ENCODE measurements at places on chromosomes 16 and 17. TPM values are rescaled to one million over a fixed set of nuclear protein-coding genes. Genes with fewer than 3 reads are reported as not detected.

The SPN gene
- polyA plus RNA-seq = 42.4 TPM

The TBC1D26 gene
- polyA plus RNA-seq = not detected

The DYNLL2 gene
- polyA plus RNA-seq = 0.42 TPM

DNA sequence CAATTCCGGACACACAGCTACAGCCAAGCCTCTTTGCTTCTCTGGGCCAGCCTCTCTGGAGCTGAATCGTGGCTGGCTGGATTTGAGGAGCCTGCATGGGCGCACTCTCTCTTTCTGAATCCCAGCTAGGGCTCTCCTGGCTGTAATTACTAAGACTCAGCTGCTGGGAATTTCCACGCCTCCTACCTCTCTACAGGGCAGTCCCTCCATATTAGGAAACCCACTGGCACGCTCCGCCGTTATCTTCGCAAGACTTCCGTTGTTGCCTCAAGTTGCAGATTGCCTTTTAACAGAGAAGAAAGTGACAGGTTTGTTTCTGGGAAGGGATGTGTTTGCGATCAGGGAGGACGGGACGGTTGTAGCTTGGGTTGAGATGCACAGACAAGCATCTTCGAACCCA is 188.4 kb upstream of the NLRP1 start:
- no peak for DNase-seq

The OXLD1 gene
- 51.8 TPM for polyA plus RNA-seq

GRCh38 chr17:7781429-7781828 is 52.6 kb upstream of the KDM6B start:
- DNase-seq = no peak

- DNase-seq = no peak
Observed at GRCh38 chr17:51142597-51142996, 10.8 kb upstream of the NME1 start.

The TNFSF13 gene
- 491 TPM for polyA plus RNA-seq

- DNase-seq = no peak
Observed at GRCh38 chr16:66247516-66248481, 118.7 kb upstream of the CDH5 start.

- DNase-seq = no peak
Observed at GRCh38 chr17:77006971-77007649, 133.7 kb upstream of the SEC14L1 start.

- DNase-seq = no peak
Observed at GRCh38 chr17:15087946-15088345, 177.2 kb downstream of the PMP22 start.

- no peak for DNase-seq
Observed at GRCh38 chr16:58938811-58939210, 204.7 kb upstream of the GOT2 start.

DNA sequence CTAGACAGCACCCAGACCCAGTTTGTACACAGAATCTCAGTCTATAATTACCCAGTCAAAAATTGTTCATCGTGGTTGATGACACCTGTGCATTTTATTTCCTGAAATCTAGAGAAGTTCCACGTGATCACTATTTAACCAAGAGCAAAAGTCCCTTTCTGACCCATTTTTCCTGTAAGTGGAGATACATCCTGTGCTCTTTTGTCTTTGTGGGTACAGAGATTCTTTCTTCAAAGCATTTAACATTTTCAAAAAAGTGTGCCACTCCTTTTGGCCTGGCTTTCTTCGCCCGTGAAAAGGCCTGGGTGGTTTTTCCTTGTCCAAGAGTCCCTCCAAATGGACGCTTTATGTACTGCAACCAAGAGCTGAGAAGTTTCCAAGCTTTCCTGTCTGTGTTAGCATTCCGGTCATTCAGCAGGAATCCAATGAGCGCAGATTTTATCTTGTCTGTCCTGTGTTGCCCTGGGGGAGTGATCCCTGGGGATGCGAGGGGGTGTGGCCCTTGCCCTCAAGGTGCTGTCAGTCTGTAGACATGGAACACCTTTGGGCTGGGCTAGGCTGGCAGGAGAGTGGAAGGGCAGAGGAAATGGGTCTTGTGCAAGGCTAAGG is 161.1 kb upstream of the CACNG5 start:
- DNase-seq = no peak

The CALB2 gene
- polyA plus RNA-seq = not detected

DNA sequence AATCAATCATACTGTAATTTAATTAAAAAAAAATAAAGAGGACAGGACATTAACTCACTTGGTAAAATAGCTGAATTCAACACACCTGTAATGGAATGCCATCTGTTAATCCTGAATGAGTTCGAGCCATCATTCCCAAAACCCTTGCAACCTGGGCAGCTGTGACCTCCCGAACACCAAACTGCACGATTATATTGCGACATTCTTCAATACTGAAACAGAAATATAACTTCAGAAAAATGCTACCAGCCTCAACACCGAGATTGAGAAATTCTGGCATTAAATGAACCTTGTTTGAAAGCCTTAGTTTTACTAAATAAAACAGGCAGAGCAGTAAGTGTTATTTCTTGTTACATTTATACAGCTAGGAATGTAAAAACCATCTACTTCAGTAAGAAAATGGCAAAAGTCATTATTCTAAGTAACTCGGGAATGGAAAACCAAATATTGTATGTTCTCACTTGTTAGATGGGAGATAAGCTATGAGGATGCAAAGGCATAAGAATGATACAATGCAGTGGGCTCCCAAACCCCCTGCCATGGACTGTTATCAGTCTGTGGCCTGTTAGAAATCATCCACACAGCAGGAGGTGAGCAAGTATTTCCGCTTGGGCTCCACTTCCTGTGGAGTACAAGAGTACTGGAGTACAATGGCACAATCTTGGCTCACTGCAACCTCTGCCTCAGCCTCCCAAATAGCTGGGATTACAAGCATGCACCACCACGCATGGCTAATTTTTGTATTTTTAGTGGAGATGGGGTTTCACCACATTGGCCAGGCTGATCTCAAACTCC is 46.5 kb downstream of the CNOT1 start:
- DNase-seq = no peak

The CDK10 gene
- polyA plus RNA-seq = 107 TPM

DNA sequence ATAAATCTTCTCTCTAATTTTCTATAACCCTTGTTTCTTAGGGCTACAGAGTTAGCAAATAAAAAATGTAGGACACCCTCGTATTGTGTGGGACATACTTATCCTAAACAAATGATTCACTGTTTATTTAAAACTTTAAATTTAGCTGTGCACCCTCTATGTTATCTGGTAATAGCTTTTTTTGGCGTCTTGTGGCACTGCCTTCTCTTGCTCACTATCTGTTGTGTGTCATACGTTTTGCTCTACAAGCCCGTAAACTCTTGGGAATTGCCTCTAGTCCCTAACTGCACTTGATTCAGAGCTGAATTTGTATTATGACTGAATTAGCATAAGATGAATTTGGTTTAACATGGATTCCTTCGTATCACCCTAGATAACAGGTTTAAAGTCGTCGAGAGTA is 144.3 kb upstream of the MYOCD start:
- no peak for DNase-seq

DNA sequence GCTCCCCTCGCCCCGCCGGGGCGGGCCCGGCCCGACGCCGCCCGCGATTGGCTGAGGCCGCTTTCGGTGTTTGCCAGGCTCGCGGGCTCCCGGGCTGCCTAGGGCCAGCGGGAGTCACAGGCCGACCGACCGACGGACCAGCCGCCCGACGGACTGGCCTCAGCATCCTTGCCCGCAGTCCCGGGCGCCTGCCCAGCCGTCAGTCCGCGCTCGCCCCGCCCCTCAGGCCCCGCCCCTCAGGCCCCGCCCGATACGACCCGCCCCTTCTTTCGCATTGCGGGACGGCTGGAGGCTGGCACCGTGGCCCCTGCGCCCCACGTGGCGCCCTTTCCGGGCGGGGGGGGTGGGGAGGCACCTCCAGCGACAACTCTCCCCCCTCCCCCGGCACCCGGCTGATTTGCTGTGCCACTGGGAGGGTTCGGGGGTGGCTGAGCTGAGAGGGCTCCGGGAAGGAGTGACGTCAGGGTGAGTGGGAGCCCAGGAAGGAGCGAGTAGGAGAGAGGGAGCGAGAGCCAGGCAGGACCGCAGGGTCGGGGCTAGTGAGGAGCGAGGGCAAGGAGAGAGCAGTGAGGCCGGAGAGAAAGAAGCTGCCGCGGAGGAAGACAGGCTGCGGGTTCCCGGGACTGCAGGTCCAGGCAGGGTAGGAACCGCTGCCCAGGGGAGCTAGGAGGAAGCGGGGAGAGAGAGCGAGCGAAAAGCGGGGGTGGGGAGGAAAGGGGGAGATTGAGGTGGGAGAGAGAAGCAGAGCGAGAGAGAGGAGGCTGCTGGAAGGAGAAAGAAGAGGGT is at the start of gene ASPHD1:
Gene ASPHD1, plus strand, starts transcription at position 387 of the 786 bp plus-strand sequence. CDS start 484 bp downstream, outside the sequence.
- peak; percentile 54 for DNase-seq

DNA sequence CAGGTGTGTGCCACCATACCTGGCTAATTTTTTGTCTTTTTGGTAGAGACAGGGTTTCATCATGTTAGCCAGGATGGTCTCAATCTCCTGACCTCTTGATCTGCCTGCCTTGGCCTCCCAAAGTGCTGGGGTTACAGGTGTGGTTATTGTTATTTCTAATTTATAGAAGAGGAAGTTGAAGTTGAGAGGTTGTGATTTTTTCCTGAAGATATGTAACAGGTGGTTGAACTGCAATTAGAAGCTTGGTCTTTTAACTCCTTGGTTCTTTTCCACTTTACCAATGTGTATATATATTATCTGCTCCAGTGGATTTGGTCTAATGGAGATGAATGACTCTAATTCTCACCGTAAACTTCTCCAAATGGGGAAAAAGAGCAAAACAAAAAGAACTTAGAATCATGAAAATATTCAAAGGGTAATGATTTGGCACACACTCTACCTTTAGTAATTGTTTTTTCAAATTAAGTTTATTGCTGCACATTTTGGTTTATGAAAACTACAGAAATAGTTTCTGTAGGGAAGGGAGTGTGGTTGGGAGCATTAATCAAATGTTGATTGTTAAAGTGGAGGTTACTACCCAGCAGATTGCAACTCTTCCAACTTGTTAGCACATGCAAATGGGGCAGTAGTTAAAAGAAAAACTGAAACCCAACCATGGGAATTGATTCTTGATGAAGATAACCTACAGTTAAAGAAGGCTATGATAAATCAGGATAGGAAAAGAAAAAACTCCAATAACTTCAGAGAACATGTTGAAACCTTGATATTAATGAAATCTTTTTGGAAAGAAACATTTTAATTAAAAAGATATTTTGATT is 1.8 kb upstream of the KRT10 start:
- DNase-seq = no peak

- no peak for DNase-seq
Observed at GRCh38 chr17:34885076-34885475, 76.2 kb downstream of the CCT6B start.

DNA sequence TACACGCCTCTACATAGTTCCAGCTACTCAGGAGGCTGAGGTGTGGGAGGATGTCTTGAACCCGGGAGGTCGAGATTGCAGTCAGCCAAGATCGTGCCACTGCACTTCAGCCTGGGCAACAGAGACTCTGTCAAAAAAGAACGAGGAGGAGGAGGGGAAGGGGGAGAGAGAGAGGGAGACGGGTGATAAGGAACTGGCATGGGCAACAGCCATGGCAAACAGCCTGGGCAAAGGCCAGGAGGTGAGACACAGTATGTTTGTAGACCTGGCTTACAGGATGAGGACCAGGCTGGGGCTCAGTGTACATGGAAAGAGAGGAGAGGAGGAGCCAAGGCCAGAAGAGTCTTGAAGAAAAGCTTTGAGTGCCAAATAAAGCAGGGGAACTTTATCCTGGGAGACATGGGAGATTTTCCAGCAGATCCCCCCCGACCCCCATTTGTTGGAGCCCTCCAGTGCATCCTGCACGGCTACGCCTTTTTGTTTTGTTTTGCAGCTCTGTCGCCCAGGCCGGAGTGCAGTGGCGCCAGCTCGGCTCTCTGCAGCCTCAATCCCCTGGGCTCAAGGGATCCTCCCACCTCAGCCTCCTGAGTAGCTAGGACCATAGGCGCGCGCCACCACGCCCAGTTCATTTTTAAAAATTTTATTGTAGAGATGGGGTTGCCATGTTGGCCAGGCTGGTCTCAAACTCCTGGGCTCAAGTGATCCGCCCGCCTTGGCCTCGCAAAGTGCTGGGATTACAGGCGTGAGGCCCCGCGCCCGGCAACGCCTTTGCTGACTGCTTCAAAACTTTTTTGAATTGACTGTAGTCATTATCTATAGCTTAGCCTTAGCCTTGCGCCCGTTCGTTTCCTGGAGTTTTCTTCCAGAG is 1.3 kb upstream of the ALKBH5 start:
- no peak for DNase-seq

DNA sequence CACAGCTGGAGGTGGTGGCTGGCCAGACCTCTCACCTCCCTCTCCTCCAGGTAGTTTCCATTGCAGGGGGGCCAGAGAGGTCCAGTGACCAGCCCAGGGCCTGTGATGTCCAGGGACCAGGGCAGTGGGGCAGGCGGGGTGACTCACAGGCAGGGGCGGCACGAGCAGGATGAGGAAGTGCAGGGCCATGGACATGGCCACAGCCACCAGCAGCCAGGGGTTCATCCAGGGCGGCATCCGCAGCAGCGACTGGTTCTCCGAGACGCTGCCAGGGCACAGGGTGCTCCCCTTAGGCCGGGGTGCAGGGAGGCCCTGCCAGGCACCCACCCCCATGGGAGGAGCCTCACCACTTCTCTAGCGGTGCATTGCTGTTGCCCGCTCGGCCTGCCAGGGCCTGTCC is 12.9 kb upstream of the P2RX1 start:
- DNase-seq = no peak
